ENCODE measurements at places on chromosomes 7 and 10.

- no peak for DNase-seq
These were observed 193.8 kb upstream of the PTER start for GRCh38 chr10:16242859-16243613.

- no peak for DNase-seq
These were observed 81.5 kb upstream of the HPS1 start for GRCh38 chr10:98528166-98528804.

DNA sequence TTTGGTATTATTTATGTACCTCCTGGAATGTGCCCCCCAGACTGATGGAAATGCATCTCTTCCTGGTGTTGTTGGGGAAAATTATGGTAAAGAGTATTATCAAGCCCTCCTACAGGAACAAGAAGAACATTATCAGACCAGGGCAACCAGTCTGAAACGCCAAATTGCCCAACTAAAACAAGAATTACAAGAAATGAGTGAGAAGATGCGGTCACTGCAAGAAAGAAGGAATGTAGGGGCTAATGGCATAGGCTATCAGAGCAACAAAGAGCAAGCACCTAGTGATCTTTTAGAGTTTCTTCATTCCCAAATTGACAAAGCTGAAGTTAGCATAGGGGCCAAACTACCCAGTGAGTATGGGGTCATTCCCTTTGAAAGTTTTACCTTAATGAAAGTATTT lies 17.0 kb downstream of the CSGALNACT2 start:
- no peak for DNase-seq

DNA sequence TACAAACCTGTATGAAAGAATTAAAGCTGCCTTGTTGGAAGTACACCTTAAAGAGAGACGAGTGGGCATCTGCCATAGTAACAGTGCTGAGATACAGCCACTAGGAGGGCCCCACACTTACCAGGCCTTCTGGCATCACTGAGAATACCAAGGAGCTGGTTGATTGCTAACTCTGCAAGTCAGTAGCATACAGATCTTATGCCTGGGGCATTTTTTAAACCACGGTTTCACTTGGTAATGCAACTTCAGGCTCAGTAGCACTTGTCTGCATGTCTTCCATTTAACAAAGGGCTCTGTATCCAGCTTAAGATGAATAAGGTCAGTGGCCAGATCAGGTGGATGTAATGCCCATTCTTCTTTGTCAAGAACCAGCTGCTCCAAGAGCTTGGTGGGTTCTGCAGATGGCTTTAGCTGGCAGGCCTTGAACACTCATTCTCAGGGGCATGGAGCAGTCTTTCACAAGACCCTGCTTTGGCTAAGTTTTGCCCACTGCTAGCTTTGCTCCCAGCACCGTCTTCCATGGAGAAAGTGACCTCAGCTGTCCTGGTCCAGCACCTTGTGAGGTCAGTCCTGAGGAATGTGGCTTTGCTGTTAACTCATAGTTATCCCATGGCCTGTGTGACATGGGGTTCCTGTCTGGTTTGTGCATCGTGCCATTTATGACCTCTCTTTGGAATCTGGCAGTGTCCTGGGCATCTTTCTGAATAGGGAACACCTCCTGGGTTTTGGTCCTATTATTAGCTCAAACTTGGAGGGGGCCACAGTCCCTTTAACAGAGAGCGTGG lies 68.1 kb downstream of the BMPER start:
- no peak for DNase-seq

- no peak for DNase-seq
These were observed 20.2 kb downstream of the MCU start for GRCh38 chr10:72712136-72712535.

GRCh38 chr10:47176903-47177868 lies 122.8 kb upstream of the GDF10 start:
- DNase-seq, result no peak

- DNase-seq, result peak; percentile 98
These were observed at the start of gene FKBP14 for GRCh38 chr7:30026229-30027064. TSS of gene FKBP14 (minus strand) at chr7:30026702. CDS start at chr7:30026508, 194 bp downstream.

DNA sequence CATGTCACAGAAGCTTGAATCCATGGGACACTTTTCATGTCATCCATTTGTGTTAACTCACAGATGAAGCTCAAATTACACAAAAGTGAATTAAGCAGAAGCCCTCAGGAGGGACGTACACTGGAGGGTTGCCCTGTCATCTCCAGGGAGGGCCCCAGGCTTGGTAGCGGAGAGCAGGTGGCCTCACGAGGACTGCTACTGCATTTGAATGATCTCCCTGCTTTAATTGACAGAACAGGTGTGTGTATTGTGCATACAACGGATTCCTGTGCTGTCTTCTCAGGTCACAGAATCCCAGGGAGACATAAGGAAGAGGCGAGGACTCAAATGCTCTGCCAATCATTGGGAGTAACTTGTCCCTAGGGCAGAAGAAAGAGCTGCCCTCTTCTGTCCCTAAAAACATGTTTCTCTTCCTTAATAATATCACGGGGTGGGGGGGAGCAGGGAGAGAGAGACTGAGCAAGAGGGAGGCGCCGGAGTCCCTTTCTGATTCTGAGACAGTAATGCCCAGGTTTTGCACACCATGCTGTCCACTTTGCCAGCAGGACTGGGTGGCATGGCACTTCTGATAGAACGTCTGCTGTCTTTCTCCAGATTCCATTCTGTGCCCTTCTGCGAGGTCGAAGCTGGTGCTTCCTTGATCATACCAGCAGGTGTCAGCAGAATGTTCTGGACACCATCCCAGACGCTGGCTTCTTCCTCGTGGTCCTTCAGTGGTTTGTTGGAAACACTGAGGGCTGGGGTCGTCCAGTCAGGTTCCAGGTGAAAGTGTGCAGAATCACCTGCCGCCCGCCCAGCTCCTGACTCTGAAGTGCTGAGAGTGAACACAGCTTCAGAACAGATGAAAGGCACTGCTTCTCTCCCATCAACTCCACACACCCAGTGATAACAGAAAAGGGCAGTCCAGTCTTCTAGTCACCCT lies 26.2 kb upstream of the RASGEF1A start:
- peak; percentile 54 for DNase-seq

DNA sequence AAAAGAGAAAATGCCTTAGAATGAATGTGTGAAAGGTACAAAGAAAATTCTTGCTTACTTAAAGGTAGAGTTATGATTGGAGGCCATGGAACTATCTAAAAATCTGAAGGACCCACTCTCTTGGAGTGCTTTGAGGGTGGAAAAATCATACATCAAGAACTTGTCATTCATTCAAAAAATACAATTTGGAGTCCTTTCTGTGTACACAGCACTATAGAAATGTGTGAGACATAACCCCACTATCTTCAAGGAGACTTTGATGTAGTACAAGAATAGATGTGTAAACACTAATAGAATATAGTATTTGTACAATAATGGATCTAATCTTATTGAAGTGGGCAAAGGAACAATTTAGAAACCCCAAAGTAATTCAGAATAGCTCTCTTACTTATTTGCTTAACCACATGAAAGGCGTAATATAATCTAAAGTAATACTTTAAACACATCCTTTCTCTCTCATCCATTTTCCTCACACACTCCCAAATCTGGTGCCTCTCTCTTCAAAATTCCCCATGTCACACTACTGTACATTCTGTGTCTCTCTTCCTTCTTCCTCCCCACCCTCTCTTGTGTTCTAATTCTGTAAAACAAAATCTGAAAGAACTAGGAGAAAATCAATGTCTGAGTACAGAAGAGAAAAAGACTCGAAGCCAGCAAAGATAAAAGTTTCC lies 166.7 kb downstream of the DNAJB9 start:
- no peak for DNase-seq

- peak; percentile 39 for DNase-seq
These were observed 25.2 kb upstream of the POT1 start for GRCh38 chr7:124954790-124955189.

GRCh38 chr7:103636153-103636552 lies 190.1 kb upstream of the SLC26A5 start:
- no peak for DNase-seq

DNA sequence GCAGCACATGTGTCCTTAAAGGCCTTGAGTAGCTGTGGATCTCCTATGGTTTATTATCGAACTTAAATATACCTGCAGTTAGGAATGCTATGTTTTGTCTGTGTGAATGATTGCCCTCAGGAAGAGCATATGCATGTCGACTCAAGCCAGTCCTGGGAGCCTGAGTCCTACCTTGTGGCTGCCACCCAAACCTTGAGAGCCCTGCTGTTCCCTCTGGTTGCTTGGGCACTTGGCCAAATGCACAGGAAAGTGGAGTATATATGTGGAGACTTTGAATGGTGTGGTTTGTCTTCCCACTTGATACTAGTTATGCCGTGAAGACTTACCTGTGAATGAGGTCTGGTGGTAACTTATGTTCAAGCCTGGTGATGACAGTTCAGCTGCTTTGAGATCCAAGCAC lies 409.8 kb downstream of the LRMDA start:
- no peak for DNase-seq

GRCh38 chr10:100021322-100021721 lies 11.6 kb upstream of the DNMBP start:
- no peak for DNase-seq
